ENCODE measurements at places on chromosomes 11 and 22. TPM values are rescaled to one million over a fixed set of nuclear protein-coding genes. Genes with fewer than 3 reads are reported as not detected.

Gene CYP2D6
- total RNA-seq: 4.4 TPM

Gene CATSPER1
- not detected for total RNA-seq

Gene RAB36
- 0.68 TPM for total RNA-seq

Gene ADAMTS8
- not detected for total RNA-seq

Gene PGA3
- total RNA-seq: not detected

GRCh38 chr22:40751250-40751649 is 67.9 kb downstream of the SLC25A17 start:
- H3K27me3 ChIP-seq: peaks cover 5% of the 10 kb centered on the region
- no peak overlapping the region for H3K4me3 ChIP-seq
- H3K4me1 ChIP-seq: peaks cover 2% of the 10 kb centered on the region
- H3K36me3 ChIP-seq: no peaks in the 10 kb centered on the region

Gene C1QTNF4
- total RNA-seq: 0.47 TPM

Measured in activated naive CD8-positive, alpha-beta T cell treated with anti-CD3 and anti-CD28 coated beads, Interleukin-2, amount 10 ng/mL, durations not matched to agents 7 days and 5 days (primary cell).